ENCODE measurements at places on chromosomes 4 and X.

- DNase-seq, result no peak
These were observed 30.6 kb downstream of the FAM241A start for GRCh38 chr4:112175840-112176239.

DNA sequence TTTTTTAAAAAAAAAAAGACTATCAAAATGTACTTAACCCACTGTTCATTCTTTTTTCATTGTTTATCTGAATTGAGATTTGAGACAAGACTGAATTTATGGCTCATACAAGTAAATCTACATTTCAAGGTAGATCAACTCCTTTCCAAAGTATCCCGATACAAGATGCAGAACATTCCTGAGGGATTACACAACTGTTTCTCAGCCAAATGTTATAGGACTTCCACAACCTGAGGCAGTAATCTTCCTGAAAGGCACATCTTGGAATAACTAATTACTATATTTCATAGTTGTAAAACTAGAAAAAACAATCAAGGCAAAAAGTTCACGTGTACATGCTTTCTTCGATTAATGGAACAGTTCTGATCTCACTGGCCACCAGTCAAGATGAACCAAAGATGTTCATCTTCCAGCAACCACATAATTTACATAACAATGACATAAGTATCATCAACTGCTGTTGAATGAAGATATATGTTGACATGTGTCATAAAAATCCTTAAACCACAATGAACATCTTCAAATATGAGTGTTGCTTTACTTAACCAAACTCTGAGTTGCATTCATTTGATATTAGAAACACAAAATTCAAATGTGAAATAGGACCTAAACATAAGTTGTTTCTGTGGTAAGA, 225.2 kb upstream of the DKK2 start:
- DNase-seq, result no peak

DNA sequence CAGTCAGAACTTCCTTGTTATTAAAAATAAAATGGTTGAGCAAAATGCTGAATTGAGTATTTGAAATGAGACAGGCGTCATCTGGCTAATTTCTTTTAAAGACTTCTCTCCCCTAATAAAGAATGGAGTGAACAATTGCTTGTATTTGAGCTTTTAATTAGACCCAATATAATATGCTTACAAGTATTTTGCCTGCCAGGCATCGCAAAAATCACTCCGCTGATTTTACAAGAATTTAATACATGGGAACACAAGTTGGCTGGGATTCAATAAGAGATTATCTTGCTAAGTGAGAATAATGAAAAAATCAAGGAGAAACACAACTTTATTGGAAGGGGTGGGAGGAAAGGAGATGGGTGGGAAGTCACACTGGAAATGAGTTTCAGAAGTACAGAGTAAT, 52.3 kb downstream of the KLF3 start:
- DNase-seq, result no peak

DNA sequence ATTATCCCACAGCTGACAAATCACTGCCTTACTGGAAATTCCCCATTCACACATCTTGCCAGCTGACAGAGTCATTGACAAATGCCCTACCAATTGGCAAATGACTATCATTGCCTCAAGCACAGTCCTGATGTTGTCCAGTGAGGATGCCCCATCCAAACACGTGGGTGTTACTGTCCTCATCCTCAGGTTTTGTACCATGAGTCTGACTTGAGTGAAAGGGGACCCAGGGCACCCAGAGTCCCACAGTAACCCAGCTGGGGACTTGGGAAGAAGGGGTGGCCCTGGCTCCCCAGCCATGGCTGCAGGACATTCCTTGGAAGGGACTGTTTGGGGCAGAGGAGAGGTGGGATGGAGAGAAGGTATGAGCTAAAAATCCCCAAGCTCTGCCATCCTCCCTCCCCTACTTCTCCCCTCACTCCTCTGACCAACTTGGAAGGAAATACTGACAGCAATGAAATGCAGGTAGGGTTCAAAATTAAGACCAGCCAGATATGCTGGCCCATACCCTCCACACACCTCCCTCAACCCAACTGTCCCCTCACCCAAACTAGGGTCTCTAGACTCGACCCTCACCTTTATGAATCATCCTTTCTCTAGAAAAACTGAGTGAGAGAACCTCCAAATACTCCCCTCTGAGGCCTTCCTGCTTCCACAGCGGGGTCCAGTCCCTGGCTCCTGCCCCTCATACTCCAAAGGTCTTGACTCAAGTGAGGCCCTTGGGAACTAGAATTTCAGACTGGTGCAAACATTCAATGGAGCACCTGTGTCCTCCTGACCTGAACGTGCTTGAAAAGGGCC, 5.1 kb downstream of the TIMP1 start:
- DNase-seq, result peak; percentile 58

DNA sequence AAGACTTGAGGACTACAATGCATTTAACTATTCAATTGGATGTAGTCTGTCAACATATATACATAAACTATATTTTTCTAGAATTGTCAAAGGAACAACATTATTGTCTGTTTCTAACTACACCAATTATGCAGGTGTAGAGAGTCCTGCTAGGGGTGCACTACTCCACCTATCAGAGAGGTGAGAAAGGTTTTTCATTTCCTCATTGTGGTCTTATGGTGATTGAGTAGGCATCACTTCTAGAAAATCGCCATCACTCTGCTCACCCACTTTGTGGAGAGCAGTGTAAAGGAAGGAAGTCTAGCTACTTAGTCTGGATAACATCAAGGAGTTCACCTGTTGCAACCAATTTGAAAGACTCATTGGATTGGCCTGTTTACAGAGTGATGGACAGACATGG, 4.4 kb upstream of the ADH1C start:
- DNase-seq, result no peak

- peak; percentile 21 for DNase-seq
These were observed 128.7 kb downstream of the MID1IP1 start for GRCh38 chrX:38929966-38930421.

DNA sequence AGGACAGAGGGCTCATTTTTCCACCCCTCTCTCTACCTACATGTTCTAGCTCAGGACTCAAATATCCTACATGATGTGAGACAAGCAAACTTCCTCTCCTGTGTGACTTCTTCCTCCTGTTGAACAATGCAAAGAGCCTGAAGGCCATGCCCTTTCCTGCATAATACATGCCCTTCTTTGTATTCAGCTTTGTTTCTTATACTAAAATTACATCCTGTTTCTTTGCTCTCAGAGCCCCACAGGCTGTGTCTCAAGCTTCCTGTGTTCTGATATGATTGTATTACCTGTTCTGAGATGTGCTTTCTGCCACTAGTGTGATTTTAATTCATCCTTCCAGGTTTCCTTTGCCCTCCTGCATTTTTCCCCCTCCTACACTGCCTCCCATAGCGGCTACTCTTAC, 166.4 kb upstream of the AFF2 start:
- DNase-seq, result no peak

DNA sequence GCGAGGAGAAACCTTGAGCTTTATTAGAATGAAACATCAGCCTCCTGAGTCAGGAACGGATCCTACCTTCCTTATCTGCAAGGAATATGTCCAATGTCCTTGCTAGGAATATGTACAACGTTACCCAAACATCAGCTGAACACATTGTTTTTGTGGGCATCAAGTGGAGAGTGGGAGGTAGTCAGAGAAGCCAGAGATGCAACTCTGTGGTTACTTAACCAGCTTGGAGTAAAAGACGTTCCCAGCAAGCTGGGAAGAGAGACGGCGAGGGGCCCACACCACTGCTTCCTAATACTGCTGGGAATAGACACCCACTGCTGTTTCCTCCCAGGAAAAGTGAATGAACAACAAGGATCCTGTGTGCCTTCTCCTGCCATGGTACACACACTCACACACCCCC, 74.4 kb upstream of the PLAC1 start:
- DNase-seq, result no peak

DNA sequence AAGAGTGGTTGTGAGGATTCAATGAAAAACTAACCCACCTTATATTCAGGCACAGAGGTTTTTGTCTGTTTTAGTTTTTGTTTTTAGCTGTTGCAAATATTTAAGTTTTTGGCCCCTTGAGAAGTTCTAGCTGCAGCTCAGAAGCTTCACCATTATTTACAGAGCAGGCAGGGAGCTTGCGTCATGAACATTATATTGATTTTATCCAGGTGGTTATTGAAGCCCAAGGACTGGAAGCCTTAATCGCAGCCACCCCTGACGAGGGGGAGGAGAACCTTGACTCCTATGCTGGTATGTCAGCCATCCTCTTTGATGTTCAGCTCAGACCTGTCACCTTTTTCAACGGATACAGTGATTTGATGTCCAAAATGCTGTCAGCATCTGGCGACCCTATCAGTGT, 38.1 kb downstream of the MTTP start:
- no peak for DNase-seq

DNA sequence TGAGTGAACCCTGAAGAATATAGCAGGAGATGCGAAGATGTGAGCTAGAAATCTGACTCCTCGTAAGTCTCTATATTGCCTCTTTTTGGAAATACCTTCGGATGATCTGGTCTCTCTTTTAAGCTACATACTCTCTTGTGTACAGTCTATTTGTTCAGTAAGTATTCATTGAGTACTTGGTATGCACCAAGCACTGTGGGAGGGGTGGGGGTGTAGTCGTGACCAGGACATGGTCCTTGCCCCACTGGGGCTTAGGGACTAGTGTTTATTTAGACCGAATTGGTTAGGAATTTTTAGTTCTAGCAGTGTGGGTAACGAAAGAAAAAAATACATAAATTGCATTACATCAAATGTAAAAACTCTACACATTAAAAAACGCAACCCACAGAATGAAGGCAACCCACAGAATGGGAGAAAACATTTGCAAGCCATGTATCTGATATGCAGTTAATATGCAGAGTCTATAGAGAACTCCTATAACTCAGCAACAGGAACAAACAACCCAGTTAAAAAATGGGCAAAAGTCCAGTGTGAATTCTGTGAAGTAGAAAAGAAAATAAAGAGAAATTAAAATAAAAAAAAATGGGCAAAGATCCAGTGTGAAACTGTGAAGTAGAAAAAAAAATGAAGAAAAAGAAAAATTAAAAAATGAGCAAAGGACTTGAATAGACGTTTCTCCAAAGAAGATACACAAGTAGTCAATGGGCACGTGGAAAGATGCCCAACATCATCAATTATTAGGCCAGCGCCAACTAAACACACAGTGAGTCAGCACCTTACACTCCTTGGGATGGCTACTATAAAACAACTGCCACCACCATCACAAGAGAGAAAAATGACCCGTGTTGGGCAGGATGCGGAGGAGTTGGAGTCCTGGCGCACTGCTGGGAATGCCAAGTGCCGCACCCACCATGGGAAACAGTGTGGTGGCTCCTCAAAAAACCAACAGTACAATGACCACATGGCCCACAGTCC, 43.8 kb downstream of the RGS12 start:
- no peak for DNase-seq

- DNase-seq, result no peak
These were observed 5.6 kb downstream of the G6PD start for GRCh38 chrX:154540897-154541535.

- peak; percentile 43 for DNase-seq
These were observed 31.5 kb downstream of the PRPS1 start for GRCh38 chrX:107659768-107660167.

GRCh38 chr4:156968479-156968984, 3.1 kb downstream of the PDGFC start:
- peak; percentile 87 for DNase-seq

GRCh38 chr4:140837736-140838135, 81.6 kb upstream of the TBC1D9 start:
- DNase-seq, result peak; percentile 71

- peak; percentile 26 for DNase-seq
These were observed 39.5 kb downstream of the NSD2 start for GRCh38 chr4:1910643-1911042.

DNA sequence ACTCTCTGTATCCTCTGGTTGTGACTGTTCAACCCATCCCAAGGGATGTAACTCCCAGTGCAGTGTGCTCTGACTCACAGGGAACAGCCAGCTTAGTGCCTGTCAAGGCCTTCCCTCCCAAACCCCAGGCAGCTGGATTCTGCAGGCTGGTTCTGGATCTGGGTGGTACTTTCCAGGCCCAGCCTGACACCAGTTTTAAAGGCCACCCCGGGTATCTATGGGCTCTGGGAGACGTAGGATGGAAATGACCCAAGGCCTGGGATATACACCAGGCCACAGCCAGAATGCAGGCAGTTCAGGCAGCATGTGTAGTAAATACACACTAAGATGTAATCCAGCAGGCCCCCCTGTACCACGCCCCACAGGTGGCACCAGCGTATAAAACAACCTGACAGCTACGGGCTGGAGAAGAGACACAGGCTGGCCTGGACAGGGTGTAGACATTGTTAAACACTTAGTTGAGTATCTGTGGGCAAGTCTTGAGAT, 64.2 kb downstream of the SPINK2 start:
- no peak for DNase-seq

DNA sequence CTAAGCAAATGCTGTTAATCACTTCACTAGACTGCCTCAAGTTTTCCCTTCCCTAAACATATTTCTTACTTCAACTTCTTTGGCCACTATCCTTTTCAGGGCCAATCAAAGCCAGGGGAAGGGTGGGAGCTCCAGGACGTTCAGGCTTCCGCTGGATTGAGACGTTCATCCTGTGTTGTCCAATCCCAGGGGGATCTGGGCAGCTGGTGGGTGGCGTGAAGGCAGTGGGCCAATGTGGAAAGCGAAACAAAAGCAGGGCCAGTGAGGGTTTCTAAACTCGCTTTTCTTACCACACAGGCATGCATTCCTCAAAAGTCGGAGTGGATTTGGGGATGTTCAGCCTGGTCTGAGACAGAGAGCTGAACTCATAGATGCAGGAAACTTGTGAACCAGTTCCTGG, 7.6 kb downstream of the CXCL13 start:
- DNase-seq, result no peak

- peak; percentile 59 for DNase-seq
These were observed 4.2 kb downstream of the PRDM8 start for GRCh38 chr4:80201252-80202151.

DNA sequence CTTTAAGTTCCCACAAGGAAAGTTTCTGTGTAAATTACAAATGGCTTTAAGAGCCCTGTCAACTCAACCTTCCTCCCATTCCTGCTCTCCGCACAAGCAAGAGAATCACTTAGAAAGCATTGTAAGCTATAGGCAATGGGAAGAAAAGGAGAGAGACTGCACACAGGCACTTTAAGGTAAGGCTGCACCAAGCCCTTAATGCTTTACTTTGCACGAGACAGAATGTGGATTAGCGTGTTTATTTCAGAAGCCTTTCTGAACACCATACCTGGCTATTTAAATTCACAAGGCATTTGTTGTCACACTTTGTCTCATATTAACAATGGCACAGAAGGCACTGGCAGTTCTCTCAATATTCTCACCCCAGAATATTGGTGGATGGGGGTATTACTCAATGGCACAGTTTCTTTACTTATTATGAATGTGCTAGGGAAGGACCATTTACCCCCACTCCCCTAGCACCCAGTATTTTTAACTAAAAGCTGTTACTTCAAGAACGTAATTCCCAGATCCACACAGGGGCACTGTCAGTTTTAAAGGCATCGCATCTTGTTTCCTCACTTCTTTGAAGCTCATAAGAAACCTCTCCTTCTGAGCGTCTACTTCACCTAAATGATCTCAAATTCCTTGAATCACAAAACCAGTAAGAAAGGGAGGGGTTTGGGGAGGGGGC, 150.0 kb downstream of the MAML3 start:
- DNase-seq, result no peak

DNA sequence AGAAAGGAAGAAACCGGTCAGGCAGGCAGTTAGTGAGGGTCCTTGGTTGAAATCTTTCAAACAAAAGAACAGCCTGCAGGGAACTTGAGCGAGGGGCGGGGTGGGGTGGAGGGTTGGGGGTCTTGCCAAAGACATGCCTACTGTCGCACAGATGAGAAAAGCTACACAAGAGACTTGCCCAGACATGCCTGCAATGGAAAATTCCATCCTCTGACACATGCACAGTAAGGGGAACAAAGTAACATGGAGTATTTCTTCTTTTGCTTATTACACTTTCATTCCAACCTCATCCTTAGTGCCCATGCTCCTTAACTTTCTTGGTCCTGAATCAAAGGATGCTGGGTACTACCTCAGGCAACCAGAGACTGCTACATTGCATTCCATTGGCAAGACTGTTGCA, 1491.2 kb downstream of the STIM2 start:
- no peak for DNase-seq
